ENCODE measurements at places on chromosomes 3 and 15.

GRCh38 chr3:109943181-109943580, 605.8 kb upstream of the DPPA4 start:
- no peak for DNase-seq

GRCh38 chr3:130715616-130716015, 31.0 kb downstream of the PIK3R4 start:
- no peak for DNase-seq

GRCh38 chr3:125319765-125320164, 55.4 kb downstream of the ZNF148 start:
- no peak for DNase-seq

DNA sequence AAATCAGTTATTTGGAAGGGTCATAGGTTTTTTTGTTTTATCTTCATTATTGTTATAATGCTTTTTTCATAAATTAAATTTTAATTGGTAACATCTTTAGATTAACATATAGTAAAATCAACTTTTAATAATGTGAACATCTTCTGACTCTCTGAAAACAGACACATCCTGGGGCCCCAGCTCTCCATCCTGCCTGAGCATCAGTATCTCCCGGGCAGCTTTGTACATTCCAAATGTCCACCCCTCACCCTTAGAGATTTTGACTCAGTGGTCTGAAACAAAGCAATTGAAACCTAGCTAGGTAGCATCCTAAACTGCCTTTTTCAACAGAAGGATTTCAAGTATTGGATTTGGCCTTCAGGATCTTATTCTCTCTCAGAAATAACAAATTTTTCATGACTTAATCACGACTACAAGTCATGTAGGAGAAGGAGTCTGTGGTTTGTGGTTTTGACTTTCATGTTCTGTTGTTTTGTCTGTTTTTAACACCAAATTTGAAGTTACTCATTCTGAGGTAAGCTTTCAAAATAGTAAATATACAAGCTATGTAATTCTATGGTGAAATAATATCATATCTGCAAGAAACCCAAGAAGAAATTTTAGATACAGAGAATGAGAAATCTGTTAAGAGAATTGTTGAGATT, 147.3 kb upstream of the UBE2E2 start:
- no peak for DNase-seq

DNA sequence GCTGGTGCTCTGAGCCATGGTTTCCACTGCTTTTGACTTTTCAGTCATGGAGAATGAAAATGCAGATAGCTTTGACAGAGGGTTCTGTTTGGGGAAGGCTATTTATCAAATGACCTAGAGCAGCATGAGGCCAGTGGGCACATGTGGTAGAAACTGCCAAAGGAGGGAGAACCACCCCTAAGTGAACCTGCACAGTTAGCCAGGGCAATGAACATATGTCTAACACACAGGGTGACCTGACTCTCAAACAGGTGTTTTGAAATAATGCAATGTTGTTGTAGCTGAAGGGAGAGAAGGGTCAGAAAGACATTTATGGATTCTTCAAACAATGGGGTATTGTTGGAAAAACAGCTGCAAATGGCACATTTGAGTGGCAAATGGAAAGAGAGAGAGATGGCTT, 174.4 kb upstream of the FAM3D start:
- DNase-seq: no peak

GRCh38 chr3:127534564-127534963, 56.0 kb downstream of the TPRA1 start:
- DNase-seq: no peak

All from CD4-positive, alpha-beta T cell treated with Interleukin-12 subunit alpha and Interleukin-12 subunit beta, for 1 hour (primary cell).